ENCODE measurements at places on chromosomes 11 and 22.

- no peak for DNase-seq
Observed at GRCh38 chr11:27933992-27934829, 173.7 kb downstream of the KIF18A start.

DNA sequence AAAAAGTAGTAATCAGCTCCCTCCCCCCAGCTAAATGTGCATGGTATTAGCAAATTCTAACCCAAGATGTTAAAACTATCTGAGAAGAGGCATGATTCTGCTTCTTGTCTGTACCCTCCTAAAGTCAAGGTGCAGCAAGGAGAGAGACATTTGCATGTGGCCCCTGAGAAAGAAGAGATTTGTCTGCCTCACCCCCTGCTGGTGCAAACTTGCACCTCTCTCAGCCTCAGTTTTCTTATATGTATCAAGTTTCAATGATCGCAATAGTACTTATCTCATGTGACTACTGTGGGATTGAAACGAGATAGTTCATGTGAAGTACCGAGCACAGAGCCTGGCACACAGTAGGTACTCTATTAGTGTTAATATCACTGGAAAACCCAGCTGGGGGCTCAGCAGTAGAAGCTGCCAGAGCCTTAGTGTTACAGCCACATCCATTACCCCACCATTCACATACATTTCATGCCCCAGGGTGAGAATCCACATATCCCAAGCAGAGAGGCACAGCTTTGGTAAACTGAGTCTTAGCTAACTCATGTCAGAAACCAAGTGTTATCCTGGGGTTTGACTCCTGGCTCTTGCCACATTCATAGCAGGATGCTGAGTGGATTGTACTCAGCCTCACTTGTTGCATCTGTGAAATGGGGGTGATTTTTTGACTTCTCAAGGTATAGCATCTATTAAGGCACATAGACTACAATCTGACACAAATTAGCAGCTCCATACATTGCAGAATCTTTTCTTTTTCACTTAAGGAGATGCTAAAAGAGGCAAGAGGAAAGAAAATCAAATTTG is 24.9 kb downstream of the CD44 start:
- no peak for DNase-seq

- DNase-seq = no peak
Observed at GRCh38 chr11:30317030-30317429, 5.9 kb upstream of the ARL14EP start.

GRCh38 chr22:36948273-36949225 is 35.1 kb downstream of the CSF2RB start:
- DNase-seq = no peak

- DNase-seq = no peak
Observed at GRCh38 chr11:121767433-121767832, 314.7 kb upstream of the SORL1-AS1 start.

GRCh38 chr22:48824712-48825651 is 1002.7 kb downstream of the BRD1 start:
- no peak for DNase-seq

GRCh38 chr11:2149864-2150847 is 10.9 kb downstream of the INS start:
- DNase-seq = peak; percentile 30

GRCh38 chr11:70100791-70101190 is 22.7 kb downstream of the ANO1 start:
- DNase-seq = no peak

- DNase-seq = no peak
Observed at GRCh38 chr11:47983464-47984397, 3.4 kb downstream of the PTPRJ start.

DNA sequence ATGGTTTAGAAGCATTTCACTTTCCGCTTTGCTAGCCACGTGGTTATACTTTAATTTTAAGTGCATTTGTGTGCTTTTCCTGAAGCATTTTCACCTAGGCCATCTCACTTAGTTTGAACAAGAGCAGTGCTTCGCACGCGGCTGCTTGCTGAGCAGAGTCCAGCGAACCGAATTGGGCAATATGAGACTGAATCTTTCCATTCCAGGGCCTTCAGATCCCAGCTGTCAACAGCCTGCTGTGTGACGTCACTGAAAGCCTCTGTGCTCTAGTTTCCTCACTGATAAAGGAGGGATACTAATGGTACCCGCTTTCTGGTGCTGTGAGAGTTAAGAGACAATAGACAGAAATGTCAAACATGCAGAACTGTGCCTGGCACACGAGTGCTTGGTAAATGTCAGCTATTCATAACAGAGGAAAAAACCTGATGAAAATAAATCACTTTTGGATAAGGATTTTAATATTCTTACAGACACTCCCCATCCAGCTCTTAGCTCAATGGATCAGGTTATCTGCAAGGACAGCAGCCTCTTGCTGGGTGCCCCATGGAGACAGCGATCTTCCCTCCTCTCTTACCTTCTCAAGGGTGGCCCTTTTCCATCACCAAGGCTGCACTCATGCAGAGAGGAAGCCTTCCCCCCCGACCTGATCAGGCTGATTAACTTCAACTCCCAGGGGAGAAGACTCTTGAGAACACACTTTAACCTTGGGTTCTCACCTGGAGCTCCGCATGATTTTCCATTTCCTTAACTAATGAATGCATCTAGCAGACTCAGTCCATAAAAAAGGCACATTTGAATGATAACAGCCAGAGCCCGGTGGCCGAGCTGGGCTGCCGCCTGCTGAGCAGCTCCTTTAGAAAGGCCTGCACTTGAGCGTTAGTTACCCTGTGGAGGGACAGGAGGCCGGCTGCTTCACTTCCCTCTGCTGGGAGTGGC is 3.5 kb upstream of the GLB1L3 start:
- no peak for DNase-seq

GRCh38 chr11:12031856-12032544 is 23.6 kb upstream of the DKK3 start:
- no peak for DNase-seq

GRCh38 chr11:4102711-4103110 is 8.1 kb downstream of the RRM1 start:
- no peak for DNase-seq

- no peak for DNase-seq
Observed at GRCh38 chr11:225734-226453, 10.2 kb downstream of the SIRT3 start.

GRCh38 chr11:16011396-16011795 is 344.9 kb downstream of the SOX6 start:
- DNase-seq = no peak

DNA sequence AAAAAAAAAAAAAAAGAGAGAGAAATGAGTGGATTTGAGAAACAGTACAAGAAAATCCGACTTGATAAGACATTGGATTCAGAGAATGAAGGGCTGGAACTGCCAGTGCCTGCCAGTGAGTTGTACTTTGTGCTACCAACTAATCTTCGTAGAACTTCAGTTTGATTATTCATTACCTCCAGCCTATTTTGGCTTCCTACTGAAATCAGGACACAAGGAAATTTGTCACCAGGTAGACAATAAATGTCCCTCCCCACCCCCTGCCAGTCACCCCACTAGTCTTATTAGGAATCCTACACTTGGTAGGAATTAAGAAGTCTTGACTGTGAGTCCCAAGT is 21.4 kb upstream of the POLD3 start:
- no peak for DNase-seq

DNA sequence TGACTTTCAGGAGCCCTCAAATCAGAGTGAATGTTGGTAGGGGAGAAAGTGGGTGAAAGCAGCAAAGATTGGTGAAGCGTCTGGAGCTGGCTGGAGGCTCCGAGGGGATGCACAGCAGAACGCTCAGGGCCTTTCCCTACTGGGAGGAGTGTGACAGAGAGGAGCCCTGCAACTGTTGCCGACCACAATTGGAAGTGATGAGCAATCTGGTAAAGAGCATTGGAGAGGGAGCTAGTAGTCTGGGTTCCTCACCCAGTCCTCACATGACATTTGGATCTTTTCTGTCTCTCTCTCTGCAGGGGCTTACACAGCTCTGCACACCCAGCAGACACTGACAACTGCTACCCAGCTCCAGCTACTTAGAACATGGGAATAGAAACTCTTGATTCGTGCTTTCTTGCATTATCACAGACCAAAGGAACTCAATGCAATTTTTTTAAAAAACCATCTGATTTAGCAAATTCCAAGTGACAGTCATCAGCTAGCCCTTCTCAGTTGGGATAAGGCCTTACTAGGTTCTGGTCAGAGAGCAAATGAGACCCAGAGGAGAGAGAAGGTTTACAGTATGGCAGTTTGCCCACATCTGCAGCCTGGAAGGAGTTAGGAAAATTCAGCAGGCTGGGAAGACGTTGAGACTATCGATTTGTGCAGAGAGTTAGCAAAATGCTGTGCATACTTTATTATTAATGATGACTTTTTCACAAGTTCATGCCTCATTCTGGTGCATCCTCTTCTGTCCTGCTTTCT is 278.0 kb upstream of the PLET1 start:
- DNase-seq = no peak

- DNase-seq = no peak
Observed at GRCh38 chr11:113243696-113244095, 70.7 kb upstream of the TTC12 start.

DNA sequence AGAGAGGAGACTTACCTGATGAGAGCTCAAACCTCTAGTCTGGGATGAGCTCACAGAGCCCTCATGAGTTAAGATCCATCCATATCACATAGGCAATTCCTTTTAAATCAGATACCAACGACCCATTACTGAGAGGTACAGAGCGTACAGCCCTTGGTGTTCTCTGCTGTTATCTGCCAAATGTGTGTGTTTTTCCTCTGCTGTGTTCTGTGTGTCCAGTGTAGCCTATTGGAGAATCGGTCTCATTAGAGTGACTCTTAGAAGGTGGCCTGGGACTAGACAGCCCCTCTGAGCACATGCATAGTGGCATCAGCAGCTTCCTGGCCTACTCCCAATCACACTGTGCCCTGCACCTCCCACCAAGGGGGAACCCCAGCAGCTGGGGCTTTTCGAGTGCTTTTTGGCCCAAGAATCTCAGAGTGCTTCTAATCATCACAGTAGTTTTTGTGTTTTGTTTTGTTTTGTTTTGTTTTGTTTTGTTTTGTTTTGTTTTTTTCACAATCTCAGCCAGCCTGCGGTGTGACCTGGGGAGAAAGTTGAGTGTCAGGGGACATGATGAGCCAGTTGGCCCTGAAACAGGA is 25.4 kb downstream of the TP53AIP1 start:
- no peak for DNase-seq

All from activated CD4-positive, alpha-beta T cell treated with anti-CD3 and anti-CD28 coated beads for 4 hours (primary cell).